ENCODE measurements at places on chromosomes 16 and 17.

DNA sequence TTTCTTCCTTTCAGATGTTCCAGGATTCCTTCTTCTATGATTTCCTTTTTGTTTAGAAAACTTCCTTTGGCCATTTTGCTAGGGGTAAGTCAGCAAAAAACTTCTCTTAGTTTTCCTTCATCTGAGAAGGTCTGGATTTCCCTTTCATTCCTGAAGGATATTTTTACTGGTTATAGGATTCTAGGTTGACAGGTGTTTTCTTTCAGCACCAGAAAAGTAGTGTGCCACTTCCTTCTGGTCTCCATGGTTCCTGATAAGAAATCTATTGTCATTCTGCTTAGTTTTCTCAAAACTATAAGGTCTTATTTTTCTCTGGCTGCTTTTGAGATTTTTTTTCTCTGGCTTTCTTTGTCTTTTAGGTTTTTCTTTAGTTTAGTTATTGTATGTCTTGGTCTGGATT lies 27.6 kb downstream of the MPRIP start:
- DNase-seq, result no peak

DNA sequence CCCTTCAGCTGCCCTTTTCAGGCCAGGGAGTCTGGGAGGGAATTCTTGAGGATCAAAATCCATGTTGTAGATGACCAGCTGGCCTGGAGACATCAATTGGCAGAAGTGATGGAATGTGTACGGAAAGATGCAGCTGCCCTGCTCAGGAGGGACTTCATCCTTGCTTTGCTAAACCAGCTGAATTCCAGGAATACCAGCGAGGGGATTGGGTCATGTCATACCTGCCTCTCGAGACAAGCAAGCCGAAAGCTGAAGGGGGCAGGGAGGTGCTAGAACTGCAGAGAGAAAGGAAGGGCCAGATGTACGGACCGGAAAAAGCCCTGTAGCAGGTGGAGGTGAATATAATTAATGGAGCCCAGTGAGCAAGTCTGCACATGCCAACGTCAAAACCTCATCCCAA lies 25.6 kb upstream of the NTN1 start:
- DNase-seq, result no peak

- DNase-seq, result no peak
These were observed 250.6 kb upstream of the ZFHX3 start for GRCh38 chr16:73298562-73298961.

DNA sequence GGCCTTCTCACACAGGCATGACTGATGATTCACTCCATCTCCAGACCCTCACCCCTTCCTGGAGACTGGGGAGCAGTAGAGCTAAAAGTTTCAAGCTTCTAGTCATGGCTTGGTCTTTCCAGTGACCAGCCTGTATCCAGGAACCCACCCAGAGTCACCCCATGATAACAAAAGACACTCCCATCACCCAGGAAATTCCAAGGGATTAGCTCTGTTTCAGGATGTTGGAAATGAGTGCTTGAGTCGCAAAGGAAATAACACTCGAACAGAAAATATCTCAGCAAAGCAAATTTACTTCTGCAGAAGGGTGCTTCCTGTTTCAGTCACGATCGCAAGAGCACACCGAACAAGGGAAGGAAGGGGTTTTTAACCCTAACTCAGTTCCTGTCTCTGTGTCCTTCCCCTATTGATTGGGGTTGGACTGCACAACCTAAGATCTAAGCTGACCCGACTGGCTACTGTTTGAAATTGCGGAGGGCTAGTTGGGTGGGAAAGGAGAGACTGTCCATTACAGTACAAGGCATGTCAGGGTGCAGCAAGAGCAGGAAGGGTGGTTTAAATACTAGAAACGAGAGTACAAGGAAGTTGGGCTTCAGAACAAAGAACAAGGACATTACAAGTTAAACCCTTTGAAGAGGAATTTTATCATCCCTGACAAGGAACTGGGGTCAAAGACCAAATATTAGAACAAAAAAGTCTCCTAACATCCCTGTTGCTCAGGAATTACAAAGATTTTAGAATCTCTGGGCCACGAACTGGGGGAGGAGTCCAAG lies 224.4 kb upstream of the CACNG5 start:
- DNase-seq, result no peak

GRCh38 chr17:28744972-28745785 lies 1.4 kb downstream of the TRAF4 start:
- no peak for DNase-seq

DNA sequence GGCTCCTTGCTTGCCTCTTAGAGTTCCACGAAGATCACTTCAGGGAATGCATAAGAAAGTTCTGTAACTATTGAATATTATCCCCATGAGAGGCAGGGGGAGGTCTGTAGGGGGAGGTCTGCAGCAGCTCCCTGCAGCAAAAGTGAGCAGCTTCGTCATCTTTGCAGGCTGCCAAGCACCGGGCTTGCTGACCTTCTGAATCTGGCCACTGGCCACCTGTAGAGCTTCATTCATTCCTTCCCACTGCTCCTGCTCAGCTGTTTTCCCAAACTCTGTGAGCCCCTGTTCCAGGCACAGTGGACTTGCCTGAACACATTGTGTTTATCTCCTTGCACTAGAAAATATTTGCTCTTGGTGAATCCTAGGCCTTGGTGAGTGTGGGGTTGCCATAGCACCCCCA lies 443.3 kb downstream of the HAPSTR1 start:
- no peak for DNase-seq

DNA sequence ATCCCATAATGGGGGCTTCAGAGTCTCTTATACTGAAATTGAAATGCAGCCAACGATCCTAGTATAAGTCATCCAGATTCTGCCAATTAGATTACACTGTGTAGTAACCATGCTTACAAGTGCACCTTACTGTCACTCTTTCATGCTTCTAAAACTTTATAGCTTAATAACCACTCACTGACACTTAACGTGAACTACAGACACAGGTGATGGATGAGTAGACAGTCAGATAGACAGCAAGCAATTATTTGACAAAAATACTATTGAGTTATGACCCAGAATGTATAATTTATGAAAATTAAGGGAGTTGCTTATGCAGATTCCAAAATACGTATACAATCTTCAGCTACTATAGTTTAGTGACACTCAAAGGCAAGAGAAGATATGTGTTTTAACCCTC lies 6.3 kb downstream of the CDH8 start:
- DNase-seq, result no peak

DNA sequence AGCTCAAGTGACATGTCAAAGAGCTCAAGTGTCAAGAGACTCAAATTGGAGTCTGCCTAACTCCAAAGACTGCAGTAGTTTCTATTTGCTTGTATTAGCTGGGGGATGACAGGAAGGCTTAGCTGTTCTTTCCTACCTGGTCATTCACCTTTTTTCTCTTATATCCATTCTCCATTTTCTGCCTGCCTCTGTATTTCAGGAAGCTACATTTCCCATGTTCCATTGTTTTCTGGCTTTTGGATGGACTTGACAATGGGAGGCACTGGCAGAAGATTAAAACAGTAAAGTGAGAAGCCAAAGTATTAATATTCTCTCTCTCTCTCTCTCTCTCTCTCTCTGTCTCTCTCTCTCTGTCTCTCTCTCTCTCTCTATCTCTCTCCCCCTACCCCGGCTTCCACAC lies 135.7 kb upstream of the ADAMTS18 start:
- no peak for DNase-seq

- no peak for DNase-seq
These were observed 4.7 kb downstream of the DNAH17 start for GRCh38 chr17:78572239-78573205.

- no peak for DNase-seq
These were observed 31.1 kb downstream of the SLFN11 start for GRCh38 chr17:35342276-35342675.

GRCh38 chr17:58577696-58578095 lies 63.3 kb upstream of the MTMR4 start:
- peak; percentile 52 for DNase-seq

DNA sequence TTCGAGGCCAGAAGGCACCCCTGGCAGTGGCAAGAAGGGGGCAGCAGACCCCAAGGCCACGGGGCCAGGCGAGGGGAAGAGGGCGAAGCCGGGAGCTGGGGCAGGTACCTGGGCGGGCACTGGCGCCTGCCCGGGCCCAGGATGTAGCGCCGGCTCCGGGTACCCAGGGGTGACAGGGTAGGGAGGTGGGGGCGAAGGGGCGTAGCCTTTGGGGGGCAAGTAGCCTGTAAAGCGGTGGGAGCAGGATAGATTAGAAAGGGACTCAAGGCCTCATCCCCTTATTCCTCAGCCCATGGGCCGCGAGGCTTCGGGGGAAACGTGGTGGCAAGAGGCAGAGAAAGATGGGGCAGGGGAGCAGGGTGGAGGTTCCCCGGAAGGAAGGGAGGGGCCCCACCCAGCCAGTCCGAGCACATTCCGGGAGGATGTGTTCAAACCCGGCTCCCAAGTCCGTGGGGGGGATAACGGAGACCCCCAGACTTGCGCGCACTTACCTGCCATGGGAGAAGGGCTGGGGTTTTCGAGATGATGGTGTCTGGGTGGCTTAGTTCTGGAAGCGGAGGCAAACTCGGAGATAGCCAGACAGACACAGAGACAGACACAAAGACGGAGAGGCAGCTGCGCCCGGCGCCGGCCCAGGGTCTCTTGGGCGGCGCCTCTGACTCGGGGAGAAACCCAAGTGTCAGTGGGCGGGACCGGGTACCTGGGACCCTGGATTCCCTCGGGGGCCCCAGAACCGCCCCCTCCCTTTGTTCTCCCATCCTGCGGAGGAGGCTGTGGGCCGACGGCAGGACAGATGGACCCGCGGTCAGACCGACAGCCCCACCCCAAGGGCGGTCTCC lies 493 bp downstream of the PLSCR3 start:
- peak; percentile 62 for DNase-seq

- DNase-seq, result no peak
These were observed 7.7 kb downstream of the HS3ST3B1 start for GRCh38 chr17:14308636-14308964.

GRCh38 chr17:74442670-74443515 lies 11.0 kb downstream of the GPRC5C start:
- no peak for DNase-seq

DNA sequence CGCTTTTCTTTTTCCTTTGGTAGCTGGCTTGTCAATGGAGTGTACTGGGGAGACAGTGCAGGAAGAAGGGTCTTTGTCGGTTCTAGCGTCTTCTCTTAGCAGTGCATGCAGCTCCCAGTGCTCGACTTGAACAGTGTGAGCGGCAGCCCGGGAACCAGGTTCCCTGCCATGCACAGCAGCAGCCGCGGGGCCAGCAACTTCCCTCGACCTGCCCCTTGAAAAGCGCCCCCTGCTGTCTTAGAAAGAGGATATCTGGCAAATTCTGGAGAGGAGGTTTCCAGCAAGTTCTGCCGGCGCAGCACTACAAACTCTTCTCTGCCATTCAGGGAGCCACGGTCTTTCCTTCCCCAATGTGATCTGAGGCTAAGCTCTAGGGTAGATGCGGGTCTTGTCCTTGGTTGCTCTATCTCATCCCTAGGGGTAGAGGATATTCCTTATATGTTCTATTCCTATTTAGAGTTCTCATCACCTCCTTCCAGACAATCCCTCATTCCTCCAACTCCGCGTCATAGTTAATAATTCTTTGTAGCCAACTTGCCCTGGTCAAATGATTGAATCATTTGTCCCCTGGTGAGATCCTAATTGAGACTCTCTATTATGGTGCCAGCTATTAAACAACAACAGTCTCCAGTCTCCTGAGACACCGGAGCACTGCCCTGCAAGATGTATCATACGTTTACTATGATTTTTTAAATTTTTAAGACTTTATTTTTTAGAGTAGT lies 451.3 kb downstream of the PMP22 start:
- DNase-seq, result peak; percentile 4

DNA sequence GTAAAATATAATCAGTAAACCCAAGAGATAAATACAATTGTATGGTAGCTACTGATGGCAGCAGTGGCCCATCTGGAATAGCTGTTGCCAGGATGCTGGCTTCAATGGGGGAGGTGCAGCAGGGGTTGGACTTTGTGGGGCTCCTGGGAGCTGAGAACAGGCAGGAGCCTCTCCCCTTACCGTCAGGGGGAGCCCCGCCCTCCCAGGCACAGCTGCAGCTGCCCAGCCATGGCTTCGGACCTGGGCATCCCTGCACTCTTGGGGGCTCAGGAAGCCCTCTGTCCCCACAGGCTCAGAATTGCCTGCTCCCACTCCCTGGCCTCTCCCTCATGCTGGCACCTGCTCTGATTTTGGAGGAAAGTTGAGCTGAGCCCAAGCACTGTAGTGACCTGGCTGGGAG lies 741.1 kb downstream of the CDH11 start:
- no peak for DNase-seq

DNA sequence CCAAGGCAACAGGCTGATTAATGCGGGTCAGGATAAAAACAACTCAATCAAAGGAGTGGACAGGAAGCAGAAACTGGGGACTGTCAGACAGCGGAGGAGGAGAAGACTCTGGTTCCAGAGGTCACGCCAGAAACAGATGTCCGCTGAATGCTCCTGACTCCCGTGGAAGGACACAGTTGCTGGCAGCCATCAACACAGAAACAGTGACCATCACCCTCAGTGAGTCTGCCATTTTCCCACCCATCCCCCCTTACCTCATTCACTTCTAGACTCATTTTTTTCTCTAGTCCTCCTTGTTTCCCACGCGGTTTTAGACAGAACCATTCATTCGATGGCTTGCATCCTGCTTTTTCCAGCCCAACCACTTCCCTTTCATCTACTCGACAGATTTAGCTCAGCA lies 40.9 kb downstream of the DHRS7C start:
- no peak for DNase-seq

DNA sequence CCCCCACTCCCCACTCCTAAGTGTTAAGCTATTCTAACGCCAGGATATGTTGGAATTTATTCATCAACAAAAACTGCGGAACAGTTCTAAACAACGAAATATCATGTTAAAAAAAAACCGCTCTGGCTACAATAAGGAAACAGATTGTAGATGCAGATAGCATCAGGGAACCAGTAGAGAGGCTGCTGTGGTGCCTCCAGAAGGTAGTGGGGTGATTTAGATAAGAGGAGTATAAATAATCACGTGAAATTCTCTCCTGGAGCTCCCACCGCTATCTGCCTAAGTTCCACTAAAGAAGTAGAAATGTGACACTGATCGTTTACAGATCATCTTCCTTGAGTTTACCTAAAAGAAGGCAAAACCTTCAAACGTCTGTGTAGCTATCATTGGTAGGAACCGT lies 8.0 kb downstream of the AHSP start:
- no peak for DNase-seq

GRCh38 chr16:89184933-89185794 lies 13.6 kb downstream of the CDH15 start:
- DNase-seq, result no peak

- no peak for DNase-seq
These were observed 35.4 kb downstream of the NXPH3 start for GRCh38 chr17:49610883-49611584.

Measured in CD4-positive, alpha-beta T cell treated with Interleukin-15 for 4 hours (primary cell).